ENCODE measurements at places on chromosomes 11 and 22.
A peak's percentile ranks its signal among the peaks of the same experiment; 100 is the strongest.

DNA sequence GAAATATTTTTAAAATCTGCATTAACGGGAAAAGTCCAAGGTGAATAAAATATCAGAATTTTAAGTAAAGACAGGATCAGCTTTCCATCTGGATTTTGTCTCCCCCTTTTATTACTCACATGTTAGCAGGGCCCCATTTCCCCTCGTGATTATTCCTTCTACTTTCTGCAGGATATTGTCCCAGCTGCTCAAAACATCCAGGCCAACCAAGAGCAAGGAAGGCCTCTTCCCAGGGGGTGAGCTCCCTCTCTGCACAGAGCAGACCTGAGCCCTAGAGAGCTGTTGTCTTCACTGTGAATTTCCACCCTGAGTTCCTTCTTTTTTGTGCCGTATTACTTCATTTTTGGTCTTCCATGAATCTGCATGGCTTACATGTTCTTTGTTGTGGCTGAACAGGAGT lies 3.7 kb upstream of the TMPRSS13 start:
- no peak for DNase-seq

DNA sequence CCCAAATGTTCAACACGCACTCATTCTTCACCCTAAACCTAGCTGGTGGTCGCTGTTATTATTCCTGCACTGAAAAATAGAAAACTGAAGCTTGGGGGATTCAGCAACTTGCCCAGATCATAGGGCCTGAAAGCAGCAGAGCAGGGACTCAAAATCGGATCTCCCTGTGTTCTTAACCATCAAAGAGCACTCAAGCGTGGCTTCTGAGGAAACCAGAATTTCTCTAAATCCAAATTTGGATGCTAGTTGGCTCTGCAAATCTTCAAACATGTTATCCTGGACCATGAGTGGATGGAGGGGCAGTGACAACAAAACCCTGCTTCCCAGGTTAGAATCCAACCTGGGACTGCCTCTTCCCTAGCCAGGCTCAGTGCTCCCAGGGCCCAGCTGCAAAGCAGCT lies 11.6 kb upstream of the ARAP1 start:
- no peak for DNase-seq

GRCh38 chr11:11403763-11404725 lies 51.0 kb upstream of the CSNK2A3 start:
- DNase-seq = peak; percentile 77

DNA sequence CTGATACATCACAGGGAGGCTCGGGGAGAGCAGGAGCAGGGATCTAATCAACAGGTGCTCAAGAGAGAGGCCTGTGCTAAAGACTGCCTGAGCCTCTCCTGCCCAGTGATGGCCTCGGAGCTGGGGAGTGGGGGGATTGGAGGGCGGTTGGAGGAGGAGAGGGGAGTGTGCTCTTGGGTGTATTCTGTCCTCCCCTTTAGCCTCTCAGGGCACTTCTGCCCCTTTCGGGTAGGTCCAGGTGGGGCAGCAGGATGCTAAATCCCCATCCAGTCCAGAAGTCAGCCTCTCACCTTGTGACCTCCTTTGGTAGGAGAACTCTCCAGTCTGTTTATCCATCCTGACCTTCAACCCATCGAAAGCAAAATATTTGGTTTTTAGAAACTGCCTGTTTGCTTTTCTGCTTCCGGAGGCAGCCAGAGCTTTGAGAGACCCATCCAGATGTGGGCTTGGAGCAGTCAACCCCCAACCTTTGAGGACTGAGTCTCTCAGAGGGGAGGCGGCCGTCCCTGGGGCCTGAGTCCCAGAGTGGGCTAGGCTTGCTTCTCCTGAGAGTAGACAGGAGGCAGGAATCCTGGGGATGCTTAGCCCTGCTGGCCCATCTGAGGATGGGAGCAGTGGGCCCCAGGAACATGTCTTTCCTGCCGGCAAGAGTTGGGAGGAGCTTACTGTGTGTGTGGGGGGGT lies 105.2 kb upstream of the SYT13 start:
- DNase-seq = no peak

- peak; percentile 22 for DNase-seq
These were observed 23.6 kb downstream of the HIRA start for GRCh38 chr22:19407649-19408606.

DNA sequence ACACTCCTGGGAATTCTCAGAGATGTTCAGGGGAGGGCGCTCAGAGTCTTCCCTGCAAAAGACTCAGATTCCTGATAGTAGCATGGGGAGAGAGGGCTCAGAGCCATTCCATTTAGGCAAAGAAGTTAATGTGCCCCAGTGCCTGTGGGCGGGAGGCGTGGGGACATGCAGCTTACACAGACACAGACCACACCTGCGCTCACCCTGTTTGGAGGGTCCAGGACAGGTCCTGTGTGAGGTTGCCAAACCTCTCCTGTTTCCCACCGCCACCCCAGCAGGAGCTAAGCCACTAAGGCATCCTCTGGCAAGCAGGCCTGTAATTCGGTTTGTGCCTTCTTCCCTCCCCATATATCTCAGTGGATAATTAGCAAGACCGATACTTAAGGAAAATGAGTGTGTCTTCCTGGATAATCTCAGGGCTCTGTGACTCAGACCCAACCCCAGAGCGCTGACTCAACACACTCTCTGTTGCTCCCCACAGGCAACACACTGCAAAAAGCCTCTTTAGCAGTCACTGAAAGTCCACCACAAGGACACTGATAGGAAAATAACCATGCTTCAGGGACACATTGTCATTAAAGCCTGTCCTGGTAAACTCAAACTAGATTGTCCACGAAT lies 118.9 kb upstream of the LMO1 start:
- no peak for DNase-seq

GRCh38 chr11:86941871-86942599 lies 13.2 kb downstream of the FZD4 start:
- DNase-seq = peak; percentile 26

- no peak for DNase-seq
These were observed 4.1 kb downstream of the MIF start for GRCh38 chr22:23898006-23898974.

DNA sequence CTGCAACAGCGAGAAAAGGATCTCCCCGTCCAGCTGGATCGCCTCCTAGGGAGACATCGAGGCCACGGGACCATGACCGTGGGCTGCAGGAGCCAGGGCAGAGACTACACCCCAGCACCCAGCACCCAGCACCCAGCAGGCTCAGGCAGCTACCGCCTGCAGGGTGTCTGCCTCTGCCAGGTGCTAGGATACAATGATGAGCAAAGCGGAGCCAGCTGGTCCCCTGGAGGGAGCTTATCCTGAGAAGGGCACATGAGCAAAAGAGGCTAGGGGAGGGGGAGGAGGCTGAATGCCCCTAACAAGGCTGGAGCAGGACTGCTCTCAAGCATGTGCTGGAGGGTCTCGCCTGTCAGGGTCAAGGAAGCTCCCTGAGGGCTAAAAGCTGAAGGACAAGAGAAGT lies 4.8 kb upstream of the CASTOR1 start:
- DNase-seq = no peak

GRCh38 chr11:7281079-7281478 lies 29.4 kb downstream of the SYT9 start:
- no peak for DNase-seq

DNA sequence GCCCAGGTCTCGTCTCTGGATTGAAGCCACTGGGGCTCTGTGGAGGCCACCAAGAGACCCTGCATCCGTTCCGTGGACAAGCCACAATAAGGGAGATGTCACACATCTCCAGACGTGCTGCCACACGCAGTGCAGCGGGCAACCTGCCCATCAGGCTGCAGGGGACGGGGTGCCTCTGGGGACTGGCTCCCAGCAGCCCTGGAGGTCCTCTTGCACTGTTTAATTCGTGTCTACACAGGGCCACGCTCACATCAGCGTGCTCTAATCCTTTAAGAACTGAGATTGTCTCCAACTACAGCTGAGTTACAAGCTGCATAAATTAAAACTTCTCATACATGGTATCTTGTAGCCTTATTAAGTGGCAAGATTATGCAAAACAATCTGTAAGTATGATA lies 1232.2 kb downstream of the BRD1 start:
- DNase-seq = no peak

- no peak for DNase-seq
These were observed 537.9 kb downstream of the NTM start for GRCh38 chr11:131908316-131908715.

GRCh38 chr11:84256618-84257017 lies 970.5 kb upstream of the CCDC90B start:
- DNase-seq = no peak

GRCh38 chr11:8221046-8221723 lies 42.5 kb downstream of the LMO1 start:
- no peak for DNase-seq

- no peak for DNase-seq
These were observed 3.3 kb upstream of the BCL9L start for GRCh38 chr11:118928870-118929500.

- no peak for DNase-seq
These were observed 45.8 kb downstream of the LMO1 start for GRCh38 chr11:8217926-8218325.

GRCh38 chr11:71080239-71081097 lies 171.9 kb downstream of the SHANK2 start:
- DNase-seq = peak; percentile 50

DNA sequence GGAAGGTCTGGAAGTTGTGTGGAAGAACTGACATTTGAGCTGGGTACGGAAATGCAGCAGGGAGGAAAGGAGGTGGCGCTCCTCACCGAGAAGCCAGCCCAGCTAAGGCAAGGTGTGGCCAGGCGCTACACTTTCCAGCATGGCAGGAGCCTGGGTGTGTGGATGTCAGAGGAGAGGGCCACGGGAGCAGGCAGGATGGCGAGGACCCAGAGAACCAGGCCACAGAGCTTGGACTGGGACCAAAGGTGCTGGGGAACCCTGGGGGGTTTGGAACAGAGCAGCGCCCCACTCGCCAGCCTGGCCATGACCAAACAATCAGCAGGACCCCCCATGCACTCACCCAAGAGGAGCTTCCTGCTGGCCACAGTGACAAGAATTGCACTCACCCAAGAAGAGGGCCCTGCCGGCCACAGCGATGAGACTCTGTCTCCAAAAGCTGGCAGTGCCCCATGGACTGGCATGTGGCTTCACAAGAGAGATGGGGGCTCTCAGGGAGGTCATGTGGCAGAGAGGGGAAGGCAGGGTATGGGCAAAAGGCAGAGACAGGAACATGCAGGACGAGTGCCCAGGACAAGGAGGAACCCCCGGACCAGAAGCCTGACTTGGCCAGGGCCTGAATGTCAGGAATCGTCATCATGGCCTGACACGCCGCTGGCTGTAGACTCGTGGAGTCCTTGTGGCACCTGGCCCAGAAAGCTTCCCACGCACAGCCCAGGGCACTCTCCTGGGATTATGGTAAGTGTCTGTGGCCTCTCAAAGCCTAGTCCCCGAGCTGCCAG lies 45.4 kb downstream of the IGF2 start:
- DNase-seq = no peak

DNA sequence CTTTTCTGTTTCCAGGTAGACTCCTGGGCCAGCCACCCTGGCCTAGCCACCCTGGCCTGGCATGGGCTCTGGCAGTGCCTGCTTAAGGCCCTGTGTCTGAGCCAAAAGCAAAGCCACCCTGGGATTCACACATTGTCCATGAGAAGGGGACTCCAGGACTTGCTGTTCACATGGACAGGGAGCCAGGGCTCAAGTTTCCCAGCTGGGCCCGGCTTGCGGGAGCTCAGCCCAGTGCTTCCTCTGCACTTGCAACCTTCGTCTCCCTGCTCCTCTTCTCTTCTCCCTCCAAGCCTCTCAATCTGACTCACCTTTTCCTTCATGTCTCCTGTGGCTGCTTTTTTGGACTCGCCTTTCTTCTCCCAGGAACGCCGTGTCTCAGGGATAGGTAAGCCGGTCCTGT lies 130.3 kb downstream of the MICAL2 start:
- peak; percentile 34 for DNase-seq

GRCh38 chr11:7689239-7689638 lies 15.9 kb upstream of the CYB5R2 start:
- no peak for DNase-seq
